ENCODE measurements at places on chromosomes 5 and 9.

DNA sequence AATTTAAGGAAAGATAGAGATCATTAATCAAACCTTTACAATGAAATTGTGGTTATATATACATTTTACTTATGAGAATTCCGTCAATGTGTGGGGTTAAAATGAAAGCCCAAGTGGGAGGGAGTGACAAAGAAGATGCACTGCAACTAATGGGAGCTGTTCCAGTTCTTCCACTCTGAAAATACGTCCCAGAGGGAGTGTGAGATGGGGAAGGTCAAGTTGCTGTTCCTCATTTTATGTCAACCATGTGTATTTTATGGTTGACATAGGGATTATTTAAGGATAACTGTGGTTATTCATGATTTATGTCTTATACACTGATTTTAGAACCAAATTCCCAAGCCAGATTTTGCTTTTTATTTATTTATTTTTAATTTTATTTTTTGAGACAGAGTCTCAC, 14.2 kb upstream of the RGS3 start:
- DNase-seq, result no peak
- no peak overlapping the region for H3K27ac ChIP-seq
- no peaks in the 10 kb centered on the region for H3K27me3 ChIP-seq
- no peak overlapping the region for H3K4me3 ChIP-seq
- no peaks in the 10 kb centered on the region for H3K4me1 ChIP-seq

DNA sequence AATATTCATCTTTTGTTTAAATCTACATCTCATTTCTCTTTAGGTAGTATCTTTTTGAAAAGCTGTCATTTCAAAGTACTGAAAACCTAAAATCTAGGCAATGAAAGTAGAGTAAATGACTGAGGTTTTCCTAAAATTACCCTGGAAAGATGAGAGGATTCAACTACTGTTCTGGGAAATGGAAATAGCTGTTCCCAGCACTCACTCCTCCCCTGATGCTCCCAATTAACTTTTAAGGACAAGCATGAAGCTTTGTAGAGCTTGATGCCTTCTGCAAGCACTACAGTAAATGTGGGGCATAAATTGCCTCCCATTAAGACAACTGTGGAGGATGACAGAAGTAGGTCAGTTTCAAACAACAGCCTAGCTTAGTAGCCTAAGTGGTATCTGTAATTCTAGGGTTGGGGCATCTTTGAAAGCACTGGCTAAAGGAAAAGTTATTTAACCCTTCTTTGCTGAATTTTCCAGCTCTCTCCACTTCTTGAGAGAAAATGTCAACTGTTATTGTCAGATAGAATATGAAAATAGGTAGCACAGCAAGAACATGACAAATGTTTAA, 100.2 kb upstream of the GNA14 start:
- no peaks in the 10 kb centered on the region for H3K4me1 ChIP-seq
- no peak overlapping the region for H3K27ac ChIP-seq
- no peak for DNase-seq
- H3K4me3 ChIP-seq, result no peak overlapping the region
- H3K27me3 ChIP-seq, result no peaks in the 10 kb centered on the region

DNA sequence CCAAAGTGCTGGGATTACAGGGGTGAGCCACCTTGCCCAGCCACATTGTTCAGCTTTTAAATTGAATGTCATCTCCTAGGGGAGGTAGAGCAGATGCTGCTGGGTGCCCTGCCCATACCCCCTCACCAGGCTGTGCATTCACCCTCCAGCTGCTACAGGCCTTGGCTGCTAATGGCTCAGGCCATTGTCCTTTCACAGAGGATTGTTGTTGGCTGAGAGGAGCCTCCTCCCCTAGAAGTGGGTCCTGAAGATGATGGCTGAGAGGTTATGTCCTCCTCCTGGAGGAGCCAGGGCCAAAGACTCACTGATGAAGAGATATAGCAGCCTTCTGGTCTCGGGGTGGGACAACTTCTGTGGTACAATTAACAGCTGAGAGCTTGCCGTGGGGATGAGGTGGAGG, 74.6 kb downstream of the PHAX start:
- H3K4me3 ChIP-seq, result no peak overlapping the region
- no peaks in the 10 kb centered on the region for H3K4me1 ChIP-seq
- H3K27me3 ChIP-seq, result no peaks in the 10 kb centered on the region
- H3K36me3 ChIP-seq, result no peaks in the 10 kb centered on the region
- H3K27ac ChIP-seq, result no peak overlapping the region

- H3K36me3 ChIP-seq, result no peaks in the 10 kb centered on the region
- no peak overlapping the region for H3K27ac ChIP-seq
- H3K4me1 ChIP-seq, result peaks cover 2% of the 10 kb centered on the region
- H3K4me3 ChIP-seq, result no peak overlapping the region
- DNase-seq, result no peak
Measured at GRCh38 chr5:54579591-54580295, 62.2 kb downstream of the SNX18 start.

- no peak for DNase-seq
- H3K27me3 ChIP-seq, result no peaks in the 10 kb centered on the region
- H3K4me3 ChIP-seq, result no peak overlapping the region
- H3K36me3 ChIP-seq, result no peaks in the 10 kb centered on the region
- H3K4me1 ChIP-seq, result no peaks in the 10 kb centered on the region
Measured at GRCh38 chr5:54317511-54318260, 7.3 kb upstream of the ARL15 start.

DNA sequence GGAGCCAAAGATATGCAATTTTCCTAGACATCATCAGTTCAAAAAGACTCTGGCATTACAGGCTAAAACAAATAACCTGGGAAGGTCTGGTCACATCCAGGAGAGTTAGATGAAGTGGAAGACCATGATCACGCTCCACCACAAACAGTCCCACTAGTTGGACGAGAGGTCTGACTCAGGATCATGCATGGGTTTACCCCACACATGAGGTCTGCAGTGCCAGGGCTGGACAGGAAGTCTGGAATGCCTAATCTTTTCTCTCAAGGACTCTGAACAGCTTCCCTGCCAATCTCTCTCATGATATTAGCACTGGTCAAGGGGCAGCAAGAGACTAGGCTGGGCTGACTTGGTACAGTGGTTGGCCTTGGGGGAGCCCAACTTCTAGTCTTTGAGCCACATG, 7.1 kb downstream of the PRUNE2 start:
- no peak overlapping the region for H3K27ac ChIP-seq
- H3K4me1 ChIP-seq, result no peaks in the 10 kb centered on the region
- no peak overlapping the region for H3K4me3 ChIP-seq

GRCh38 chr5:75355236-75355635, 18.2 kb downstream of the HMGCR start:
- H3K27ac ChIP-seq, result no peak overlapping the region
- no peak overlapping the region for H3K4me3 ChIP-seq
- no peaks in the 10 kb centered on the region for H3K4me1 ChIP-seq

- no peak overlapping the region for H3K27ac ChIP-seq
- H3K4me1 ChIP-seq, result no peaks in the 10 kb centered on the region
- H3K27me3 ChIP-seq, result no peaks in the 10 kb centered on the region
- H3K36me3 ChIP-seq, result no peaks in the 10 kb centered on the region
- no peak for DNase-seq
Measured at GRCh38 chr5:22649074-22649473, 204.1 kb downstream of the CDH12 start.

Data from CD8-positive, alpha-beta memory T cell (primary cell).